ENCODE measurements at places on chromosomes 16 and 17.
A peak's percentile ranks its signal among the peaks of the same experiment; 100 is the strongest.

DNA sequence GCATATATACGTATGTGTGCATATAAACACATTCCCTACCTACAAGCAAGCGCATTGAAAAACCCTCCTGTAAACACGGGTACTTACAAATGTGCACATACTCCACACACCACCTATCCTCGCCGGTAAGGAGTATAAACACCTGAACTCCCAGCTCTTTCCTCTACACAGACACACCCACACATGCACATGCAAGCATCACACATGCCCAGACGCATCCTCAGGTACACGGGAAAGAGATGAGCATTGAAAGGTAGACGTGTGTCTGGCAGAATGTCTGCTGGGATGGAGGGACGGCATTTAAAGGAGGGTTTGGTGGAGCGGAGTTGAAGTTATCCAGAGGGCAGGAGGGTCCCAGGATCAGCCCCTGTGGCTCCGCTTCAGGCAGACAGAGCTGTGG, 4.7 kb upstream of the SMTNL2 start:
- DNase-seq: no peak

- DNase-seq: no peak
These were observed 29.2 kb downstream of the CALCOCO2 start for GRCh38 chr17:48860034-48860433.

DNA sequence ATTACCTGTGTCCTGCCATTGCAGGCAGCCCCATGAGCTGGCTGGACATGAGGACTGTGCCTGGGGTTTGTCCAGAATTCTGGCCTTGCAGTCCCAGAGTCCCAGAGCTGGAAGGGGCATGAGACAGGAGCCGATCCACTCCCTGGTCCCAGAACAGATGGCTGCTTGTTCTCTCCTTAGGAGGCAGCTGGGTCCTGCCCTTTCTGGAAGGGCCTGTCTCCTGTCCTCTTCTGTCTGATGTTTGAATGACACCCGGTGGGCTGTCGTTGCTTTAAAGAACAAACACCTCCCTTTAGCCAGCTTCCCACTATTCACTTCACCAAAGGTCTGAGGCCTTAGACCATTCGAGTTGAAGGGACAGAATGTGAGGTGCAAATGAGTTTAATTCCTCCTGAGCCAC, 63.8 kb downstream of the RAP1GAP2 start:
- no peak for DNase-seq

- no peak for DNase-seq
These were observed 9.2 kb downstream of the NETO2 start for GRCh38 chr16:47134550-47134949.

- DNase-seq: no peak
These were observed 17.1 kb downstream of the PLEKHG4 start for GRCh38 chr16:67296420-67296819.

DNA sequence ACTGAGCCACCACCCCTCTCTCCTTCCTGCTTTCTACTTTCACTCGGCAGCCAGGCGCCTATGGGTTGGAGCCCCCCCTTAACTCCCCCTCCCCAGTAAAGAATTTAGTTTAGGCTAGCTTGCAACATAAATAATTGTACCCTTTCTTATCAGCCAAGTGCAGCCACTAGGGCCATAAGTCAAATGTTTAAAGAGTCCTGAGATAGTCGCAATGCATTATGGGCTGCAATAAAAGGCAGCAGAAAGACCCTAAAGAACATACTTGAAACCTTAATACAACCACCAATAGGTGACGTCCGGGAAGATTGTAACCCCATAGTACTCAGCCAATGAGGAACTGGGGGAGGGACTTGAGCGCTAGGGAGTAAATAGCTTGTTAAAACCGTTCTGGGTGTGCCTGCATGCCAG, 40.5 kb downstream of the C16orf82 start:
- no peak for DNase-seq

DNA sequence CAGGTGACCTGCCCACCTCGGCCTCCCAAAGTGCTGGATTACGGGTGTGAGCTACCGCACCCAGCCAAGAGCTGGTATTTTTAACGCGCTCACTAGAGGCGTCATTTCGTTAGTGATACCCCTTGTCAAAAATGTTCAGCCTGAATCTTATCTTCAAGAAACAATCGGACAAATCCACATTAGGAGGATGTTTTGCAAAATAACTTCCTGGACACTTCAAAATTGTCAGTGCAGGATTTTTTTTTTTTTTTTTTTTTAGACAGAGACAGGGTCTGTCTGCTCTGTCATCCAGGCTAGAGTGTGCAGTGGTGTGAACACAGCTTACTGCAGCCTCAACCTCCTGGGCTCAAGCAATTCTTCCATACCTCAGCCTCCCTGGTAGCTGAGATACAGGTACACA, 63.0 kb downstream of the RMI2 start:
- DNase-seq: no peak

GRCh38 chr16:86823125-86823524, 244.8 kb downstream of the FOXL1 start:
- no peak for DNase-seq

- no peak for DNase-seq
These were observed 14.2 kb downstream of the LGALS3BP start for GRCh38 chr17:78965491-78965924.

GRCh38 chr16:80515374-80515773, 25.4 kb upstream of the DYNLRB2 start:
- DNase-seq: no peak

DNA sequence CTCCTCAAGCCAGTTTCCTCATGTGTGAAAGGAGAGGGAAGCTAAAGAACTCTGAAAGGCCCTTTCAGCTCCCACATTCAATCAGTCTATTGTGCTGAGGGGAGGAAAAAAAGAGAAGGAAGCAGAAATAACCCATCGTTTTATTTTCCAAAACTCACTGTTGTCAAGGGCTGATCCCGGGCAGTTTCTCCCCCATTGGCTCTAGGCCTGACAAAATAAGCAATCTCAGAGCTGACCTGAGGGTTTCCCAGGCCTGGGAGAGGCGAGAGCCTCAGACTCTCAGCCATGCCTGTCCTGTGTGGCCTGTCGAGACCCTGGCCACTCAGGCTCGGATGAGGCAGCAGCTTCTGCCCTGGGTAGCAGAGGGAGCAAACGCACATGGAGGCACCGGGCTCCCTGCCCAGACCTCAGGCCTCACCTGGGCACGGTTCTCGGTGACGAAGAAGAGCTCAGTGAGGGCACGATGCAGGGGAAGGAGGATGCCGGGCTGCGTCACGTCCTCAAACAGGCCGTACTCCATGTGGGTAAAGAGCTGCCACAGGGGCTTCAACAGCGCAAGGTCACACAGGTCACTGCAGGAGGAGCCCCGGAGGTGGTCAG, 45.0 kb upstream of the ATP2A3 start:
- no peak for DNase-seq

- no peak for DNase-seq
These were observed 1.6 kb downstream of the FHOD1 start for GRCh38 chr16:67245674-67246080.

- DNase-seq: no peak
These were observed 76.9 kb downstream of the NF1 start for GRCh38 chr17:31171701-31172100.

- DNase-seq: no peak
These were observed 132.2 kb downstream of the SPECC1 start for GRCh38 chr17:20141198-20141972.

GRCh38 chr17:75404731-75405364, 630 bp downstream of the GRB2 start:
- peak; percentile 59 for DNase-seq

DNA sequence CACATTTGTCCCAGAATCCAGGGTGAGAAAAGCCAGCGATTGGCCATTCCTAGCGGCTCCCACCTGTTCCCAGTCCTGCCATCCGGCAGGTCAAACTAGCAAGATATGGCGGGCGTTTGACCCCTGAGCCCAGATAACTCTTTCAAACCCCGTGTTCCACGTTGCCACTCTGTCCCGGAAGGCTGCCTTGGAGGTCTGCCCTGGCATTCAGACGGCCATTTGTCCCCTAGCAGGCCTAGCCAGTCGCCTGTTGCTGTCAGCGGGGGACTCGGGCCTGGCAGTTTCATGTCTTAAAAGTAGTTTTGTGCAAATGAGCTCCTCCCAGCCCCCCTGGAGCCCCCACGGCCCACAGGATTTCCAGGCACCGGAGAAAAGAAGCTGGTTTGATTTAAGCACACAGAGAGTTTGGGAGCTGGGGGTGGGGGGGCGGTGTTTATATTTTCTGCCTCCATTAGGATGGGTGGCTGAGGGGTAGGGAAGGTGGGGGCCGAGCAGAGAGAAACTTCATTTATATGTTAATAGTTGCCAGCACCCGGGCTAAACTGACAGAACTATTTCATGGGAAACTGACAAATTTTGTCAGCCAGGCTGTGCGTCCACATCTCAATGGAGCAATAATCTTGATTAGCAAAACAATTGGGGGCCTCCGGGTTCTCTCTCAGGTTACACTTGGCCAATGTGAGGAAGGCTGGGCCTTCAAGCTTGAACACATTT, 240.9 kb upstream of the SALL1 start:
- no peak for DNase-seq

DNA sequence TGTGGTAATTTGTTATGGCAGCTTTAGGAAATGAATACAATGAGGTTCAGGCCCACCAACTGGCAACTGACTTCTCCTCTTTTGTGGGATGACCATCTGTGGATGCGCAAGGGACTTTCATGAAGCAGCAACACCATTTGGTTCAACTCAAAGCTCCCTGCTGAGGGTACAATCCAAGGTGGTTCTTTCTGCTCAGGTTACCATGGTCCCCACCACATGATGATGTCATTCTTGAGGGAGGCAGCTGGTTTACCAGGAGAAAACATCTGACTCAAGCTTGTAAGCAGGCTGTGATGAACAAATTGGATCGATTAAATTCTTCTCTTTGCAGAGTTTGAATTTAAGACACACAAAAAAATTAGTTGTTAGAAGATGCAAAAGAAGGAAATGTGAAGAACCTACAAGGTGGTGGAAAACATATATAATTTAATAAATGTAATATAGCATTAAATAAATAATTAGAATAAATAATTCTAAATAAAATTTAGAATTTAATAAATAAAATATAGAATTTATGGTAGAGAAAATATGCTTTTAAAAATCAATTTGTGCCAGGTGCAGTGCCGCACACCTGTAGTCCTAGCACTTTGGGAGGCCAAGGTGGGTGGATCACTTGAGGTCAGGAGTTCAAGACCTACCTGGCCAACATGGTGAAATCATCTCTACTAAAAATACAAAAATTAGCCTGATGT, 67.6 kb upstream of the ANKFN1 start:
- DNase-seq: no peak

DNA sequence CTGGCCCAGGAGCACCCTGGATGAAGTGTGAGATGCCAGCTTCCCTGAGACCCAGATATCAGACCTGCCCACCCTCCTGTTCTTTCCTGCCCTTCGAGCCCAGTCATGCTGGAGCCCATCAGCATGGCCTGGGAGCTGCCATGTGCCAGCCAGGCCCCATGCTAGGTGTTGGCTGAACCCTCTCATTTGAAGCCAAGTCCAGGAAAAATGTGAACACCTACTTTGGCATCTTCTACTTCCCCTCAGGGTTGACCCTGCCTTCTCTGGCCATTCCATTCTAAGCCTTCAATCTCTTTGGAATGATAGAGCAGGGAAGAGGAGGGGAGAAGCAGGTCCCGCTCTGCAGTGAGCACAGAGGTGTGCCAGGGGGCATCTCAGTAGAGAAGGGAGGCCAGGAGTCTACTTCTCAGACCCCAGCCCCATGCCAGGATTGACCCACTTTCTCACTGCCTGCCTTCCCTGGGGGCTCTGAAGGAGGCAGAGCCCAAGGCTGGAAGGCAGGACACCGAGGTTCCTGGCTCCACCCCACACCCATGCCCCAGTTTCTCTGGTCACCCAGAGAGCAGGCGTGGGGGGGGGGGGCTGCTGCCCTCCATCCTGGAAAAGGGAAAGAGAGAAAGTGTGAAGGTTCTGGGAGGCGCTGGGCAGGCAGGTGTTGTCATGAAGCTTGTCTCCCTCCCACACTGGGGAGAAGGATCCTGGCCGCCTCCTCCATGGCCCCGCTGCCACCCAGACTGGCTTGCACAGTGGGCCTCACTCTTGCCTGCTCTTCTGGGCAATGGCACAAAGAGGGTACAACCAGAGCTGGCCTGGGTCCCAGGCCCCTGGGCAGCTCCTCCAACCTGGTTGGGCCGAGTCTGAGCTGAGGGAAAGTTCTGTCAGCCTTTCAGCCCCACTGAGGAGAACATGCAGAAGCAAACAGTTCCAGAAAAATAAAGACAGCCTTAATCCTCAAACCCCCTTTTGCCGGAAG, 9.3 kb downstream of the HDAC5 start:
- no peak for DNase-seq

GRCh38 chr17:76681222-76682137, 29.3 kb downstream of the MXRA7 start:
- peak; percentile 64 for DNase-seq

DNA sequence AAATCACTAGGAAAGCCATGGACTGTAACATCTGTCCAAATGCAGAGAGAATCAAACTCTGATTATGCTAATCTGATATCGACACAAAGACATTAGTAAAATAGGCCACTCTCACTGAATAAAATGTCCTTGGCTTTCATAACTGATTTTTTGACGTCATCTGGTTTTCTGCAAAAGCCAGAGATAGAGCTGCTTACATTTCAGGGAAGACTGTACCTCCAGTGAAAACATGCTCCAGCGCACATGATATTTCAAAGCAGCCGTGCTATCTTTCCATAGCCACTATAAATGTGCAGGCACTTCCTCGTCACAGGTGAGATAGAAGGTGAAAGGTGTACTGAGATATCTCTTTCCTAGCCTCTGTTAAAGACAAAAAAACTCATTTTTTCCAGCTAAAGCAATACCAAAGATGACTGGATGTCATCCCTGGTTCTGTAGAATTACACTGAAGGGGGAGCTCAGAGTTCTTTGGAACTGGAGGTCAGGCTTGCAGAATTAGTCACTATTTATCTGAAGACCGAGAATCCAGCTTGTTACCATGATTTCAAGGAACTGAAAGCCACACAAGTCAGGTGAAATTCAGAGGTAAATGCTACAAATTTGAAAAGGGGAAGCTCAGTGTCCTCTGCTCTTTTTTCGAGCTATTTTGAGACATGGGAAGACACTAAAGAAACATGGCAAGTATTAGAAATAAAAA, 249.5 kb downstream of the CA10 start:
- DNase-seq: no peak

- DNase-seq: no peak
These were observed 87.9 kb upstream of the TOB1 start for GRCh38 chr17:50953831-50954601.

DNA sequence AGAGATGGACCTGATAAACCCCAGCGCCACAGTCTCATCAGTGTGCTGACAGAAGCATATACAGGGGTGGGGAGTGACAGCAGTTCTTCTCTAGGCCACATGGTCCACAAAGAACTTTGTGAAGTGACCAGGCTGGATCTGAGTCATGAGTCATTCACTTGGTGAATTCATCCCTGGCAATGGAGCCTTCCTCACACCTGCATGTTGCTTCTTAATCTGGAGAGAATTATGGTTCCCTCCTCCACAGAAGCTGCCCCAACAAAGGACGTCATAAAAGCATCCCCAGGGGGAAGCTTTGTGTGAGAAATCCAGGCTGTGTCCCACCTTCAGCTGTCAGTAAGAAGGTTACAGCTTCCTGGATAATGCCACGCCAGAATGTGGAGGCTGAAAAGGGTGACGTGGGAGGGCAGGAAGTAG, 215.6 kb upstream of the MAF start:
- DNase-seq: no peak
